Activated T-cell treated with anti-CD3 and anti-CD28 coated beads for 48 hours (primary cell): ENCODE measurements at places on chromosomes 4 and X.

DNA sequence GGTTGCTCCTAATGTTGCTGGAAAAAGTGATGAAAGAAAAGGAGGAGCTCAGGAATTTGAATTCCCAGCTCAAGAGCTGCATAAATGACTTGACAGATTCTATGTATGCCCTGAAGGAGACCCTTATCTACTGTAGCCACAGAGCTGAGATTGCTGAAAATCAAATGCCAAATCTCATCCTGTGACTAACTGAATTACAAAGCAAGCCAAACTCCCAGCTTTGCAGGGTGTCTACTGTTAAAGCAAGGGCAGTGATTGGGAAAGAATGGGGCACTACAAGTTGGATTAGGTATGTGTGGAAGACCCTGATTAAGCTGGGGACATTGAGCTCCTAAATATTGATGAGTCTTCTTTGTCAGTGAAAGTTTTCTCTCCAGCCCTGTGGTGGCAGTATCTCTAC lies 20.8 kb upstream of the SMIM9 start:
- DNase-seq, result no peak

- no peak for DNase-seq
Measured at GRCh38 chrX:15814771-15815365, 24.6 kb downstream of the ZRSR2 start.

- DNase-seq, result no peak
Measured at GRCh38 chrX:67727576-67727975, 183.8 kb downstream of the AR start.

DNA sequence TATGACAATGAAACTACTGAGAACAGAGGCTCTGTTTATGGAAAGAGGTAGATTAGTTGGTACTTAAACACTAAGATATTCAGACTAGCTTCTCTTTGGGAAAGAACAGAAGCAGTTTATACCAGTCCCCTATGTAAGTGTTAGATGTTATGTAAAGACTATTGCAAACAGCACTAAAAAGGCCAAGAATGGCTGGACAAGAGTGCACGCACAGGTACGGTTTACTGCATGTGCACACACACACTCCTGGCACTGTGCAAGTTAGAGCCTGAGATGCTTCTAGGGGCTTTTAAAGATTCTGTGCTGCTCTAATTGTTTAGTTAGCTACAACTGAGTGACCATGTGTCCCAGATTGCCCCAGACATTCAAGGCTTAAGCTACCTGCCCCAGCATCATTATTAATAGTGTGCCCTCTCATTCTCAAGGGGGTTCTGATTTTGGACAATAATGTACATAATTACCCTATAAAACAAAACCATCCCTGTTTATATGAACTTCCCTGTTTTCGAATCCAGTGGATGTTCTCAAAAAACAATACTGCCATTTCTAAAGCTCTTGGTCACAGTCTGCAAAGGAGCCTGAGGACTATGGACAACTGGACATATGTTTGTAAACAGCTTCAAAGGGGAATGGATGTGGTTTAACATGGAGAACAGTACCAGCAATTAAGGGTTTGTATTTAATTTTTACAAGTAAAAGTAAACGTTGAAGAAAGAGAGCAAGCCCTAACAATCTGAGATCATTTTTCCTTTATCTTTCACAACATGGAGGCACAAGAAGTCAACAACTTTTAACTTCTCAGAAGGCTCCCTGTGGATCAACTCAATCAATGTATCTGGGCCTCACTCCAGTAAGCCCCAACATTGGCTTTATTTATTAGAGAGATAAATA lies 2.0 kb downstream of the SETD7 start:
- no peak for DNase-seq

DNA sequence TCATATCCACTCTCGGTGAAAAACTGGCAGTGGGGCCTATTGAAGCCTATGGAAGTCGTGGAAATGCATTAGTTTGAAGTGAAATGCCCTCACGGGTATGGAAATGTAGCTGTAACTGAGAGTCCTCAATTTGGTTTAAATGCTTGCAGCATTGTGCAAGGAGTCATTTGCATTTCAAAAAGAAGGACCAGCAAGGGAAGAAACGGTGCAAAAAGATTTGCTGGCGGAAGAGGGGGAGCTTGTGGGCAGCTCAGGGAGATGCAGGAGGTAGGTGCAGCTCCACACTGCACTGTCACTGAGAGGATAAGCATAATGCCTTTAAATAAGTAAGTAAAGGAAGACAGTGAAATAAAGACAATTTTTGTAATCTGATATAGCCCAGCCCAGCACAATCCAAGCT lies 400.4 kb upstream of the DIPK2B start:
- DNase-seq, result no peak

DNA sequence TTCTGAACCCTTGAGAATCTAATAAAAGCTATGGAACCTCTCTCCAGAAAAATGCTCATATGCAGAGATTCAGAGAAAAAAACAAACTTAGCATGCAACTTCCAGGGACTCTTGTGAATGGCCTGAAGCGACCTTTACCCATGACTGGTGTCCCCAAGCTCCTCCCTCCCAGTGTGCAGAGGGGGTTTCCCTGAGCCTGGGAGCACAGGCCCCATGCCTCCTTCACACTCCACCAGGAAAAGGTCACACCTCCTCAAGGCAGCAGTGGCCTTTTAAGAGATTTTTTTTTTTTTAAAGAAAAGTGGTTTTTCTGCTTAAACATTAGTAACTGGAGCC lies 13.3 kb upstream of the UBA6 start:
- DNase-seq, result peak; percentile 27

- DNase-seq, result no peak
Measured at GRCh38 chr4:106670976-106671375, 302.4 kb upstream of the GIMD1 start.

GRCh38 chr4:156335721-156336120 lies 382.1 kb upstream of the CTSO start:
- DNase-seq, result no peak

GRCh38 chr4:39042366-39042765 lies 10.2 kb upstream of the TMEM156 start:
- DNase-seq, result no peak

GRCh38 chr4:89514811-89515210 lies 207.2 kb upstream of the GPRIN3 start:
- no peak for DNase-seq

DNA sequence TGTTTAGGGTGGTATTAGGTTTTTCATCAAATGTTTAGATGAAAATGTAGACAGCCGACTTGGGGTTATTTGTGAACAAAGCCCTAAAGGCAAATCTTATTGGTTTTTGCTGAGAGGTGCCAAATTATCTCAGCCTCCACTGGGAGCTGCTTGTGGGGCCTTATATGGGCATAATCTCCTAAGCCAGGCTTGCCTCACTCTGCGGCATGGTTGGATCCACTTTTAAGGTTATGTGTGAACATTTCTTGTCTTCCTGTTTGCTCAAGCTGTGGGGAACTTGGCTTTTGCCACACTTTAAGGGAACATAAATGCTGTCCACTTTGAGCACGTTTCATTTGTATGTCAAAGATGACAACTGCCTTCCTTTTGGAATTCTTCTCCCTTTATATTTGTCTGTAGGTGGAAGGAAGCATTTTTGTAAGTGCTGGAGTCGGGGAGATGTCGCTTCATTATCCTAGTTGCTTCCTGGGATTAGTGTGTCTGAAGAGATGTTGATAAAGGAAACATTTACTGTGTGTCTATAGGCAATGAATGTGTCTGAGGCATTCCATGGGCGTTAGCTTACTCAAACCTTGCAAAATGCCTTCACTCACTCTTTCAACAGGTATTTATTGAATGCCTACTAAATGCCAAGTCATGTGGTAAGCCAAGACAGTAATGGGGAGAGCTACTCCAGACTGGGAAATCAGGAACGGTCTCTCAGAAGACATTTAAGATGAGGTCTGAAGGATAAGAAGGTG lies 78.3 kb downstream of the SLC9A6 start:
- no peak for DNase-seq

DNA sequence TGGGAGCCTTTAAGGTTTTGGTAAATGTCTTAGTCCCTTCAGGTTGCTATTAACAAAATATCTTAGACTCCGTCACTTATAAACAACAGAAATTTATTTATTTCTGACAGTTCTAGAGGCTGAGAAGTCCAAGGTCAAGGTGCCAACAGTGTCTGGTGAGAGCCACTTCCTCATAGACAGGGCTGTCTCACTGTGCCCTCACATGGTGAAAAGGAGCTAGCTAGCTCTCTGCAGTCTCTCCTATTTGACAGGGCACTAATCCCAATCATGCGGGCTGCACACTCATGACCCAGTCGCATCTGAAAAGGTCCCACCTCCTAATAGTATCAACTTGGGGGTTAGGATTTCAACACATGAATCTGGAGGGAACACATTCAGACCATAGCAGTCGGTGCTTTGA lies 63.4 kb upstream of the KLF3 start:
- DNase-seq, result no peak

DNA sequence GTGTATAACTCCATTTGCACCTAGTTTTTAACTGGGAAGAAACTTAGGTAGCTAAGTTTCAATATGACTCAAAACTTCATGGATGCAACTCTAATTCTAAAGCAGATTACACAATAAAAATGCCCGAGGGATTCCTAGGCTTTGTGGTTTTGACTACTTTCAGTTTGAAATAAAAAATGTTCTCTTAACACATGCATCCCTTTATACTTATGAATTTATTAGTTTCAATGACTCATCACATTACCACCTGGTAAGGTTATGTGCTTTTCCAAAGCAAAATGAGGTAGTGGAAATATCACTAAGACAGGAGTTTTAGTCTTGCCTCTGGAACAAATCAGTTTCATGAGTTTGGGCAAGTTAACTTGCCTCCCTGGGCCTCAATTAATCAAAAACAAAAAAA lies 125.5 kb downstream of the OPHN1 start:
- DNase-seq, result no peak

GRCh38 chr4:28269426-28269825 lies 1408.8 kb downstream of the STIM2 start:
- DNase-seq, result no peak

DNA sequence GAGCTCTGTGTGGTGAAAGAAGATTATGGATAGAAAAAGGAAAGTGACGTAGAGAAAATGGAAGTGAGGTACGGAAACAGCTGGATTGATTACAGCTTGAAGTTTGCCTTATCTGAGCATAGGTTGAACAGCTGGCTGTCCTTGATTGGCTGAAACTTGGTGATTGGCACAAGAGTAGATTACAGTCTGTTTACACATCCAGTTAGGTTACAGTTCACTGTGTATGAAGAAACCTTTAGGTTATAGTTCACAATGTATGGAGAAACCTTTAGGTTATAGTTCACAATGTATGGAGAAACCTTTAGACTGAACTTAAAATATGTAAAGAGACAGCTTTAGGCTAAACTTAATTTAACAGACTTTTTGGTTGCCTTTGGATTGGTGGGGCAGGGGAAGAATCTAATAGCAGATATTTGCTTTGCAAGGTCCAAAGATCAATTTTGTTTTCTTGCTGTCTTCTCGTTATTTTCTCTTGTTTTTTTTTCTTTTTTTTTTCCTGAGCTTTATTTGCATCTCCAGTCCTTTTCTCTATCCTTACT lies 15.6 kb upstream of the ART3 start:
- DNase-seq, result no peak

DNA sequence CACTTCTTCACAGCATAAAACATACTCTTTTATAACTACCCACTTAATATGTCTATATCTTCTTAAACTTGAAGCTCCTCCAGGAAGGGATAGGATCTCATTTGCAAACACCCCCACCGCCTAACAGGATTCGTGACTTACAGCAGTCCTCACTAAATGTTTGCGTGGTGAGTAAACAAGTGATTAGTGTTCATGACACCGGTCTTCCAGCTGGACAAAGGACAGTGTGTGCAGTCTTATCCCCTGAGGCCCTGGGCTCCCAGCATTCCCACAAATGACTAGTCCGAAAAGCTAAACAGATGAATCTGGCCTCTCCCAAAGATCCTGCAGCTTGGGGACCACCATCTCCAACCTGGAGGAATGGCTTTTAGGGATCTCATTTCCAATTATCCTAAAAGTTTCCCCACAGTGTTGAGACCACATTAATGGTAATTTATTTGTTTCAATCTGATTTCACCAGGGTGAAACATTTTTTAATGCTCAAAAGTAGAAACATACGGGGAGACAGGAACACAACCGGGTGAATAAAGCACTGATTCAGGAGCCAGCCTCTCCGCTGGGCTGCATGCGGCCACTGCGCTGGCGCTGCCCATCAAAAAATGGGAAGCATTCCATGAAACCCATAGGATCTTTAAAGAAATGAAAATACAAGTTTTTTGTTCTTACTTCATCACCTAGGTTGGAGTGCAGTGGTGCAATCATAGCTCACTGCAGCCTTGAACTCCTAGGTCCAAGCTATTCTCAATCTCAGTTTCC lies 69.2 kb downstream of the HADH start:
- no peak for DNase-seq

GRCh38 chrX:133921764-133922389 lies 63.5 kb downstream of the GPC3 start:
- DNase-seq, result peak; percentile 20

- DNase-seq, result no peak
Measured at GRCh38 chrX:11944501-11944900, 186.5 kb downstream of the MSL3 start.

- no peak for DNase-seq
Measured at GRCh38 chr4:184189966-184190365, 27.7 kb downstream of the ENPP6 start.

DNA sequence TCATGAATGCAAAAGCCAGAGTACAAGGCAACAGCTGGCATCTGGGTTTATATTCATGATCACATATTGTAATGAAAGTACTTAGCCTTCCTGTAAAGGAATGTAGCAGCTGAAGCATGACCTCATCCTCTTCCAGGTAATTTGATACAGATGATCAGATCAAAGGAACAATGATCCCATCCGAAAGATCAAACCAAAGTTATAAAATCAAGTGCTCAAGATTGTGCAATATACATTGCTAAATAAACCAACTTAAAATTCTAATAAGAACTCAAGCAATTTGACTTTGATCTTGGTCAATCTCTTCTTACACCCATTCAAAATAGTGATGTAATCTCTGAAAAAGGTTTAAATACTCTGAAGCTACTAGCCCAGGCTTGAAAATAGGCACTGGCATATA lies 113.1 kb upstream of the INPP4B start:
- DNase-seq, result no peak

GRCh38 chr4:89287945-89288344 lies 19.7 kb downstream of the GPRIN3 start:
- DNase-seq, result no peak

DNA sequence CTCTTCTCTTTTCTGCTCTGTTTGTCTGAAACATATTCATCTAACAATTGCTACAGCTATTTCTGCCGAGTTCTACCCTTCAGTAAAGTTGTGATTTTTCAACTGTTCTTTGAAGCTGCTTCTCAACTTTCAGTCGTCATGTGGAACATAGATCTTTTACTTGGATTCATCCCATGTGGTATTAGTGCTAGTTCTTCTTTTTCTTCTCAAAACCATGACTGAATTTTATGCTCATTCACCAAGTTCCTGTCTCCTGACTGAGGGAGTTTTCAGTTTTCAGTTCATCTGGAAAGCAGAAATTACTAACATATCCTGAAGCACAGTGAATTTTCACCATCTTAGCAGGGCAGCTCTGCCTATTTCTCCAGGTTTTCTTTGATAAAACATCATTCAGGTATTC lies 12.1 kb downstream of the ACSL4 start:
- no peak for DNase-seq

GRCh38 chr4:86122404-86122803 lies 237.4 kb downstream of the MAPK10 start:
- no peak for DNase-seq
